ENCODE measurements at places on chromosomes 16 and 17. TPM values are rescaled to one million over a fixed set of nuclear protein-coding genes. Genes with fewer than 3 reads are reported as not detected.

DNA sequence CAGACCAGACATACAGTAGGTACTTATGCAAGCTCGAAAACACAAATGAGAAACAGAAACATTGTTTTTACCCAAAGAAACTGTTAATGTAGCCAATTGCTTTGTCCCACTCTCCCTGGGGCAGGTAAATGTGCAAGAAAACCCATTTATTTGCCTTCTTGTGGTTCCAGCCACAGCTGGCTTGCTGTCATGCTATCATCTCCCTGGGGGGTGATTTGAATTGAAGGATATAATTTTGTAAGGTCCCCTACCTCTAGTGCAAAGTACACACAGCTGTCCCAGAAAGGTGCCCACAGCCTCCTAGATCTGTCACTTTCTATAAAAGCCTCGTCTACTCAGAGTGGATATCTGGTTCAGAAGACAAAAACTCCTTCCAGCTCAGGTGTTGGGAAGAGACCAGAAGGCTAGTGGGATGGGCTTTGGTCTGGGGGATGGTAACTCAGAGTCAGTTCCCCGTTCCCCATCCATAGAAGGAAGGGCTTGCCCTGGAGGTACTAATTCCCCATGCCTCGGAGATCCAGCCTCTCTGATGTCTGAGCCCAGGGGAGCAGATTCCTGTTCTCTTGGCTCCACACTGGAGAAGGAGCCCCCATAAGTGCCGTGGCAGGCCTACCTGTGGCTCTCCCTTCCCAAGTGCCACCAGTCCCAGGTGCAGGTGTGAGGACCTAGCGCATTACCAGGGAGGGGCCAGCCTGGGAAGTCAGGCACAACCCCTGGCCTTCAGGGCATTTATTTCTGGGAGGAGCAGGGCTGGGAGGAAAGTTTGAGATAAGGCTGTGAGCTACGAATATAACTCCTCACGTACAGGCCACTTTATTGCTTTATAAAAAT lies 2.4 kb upstream of the PRR15L start:
- H3K4me1 ChIP-seq: no peaks in the 10 kb centered on the region
- no peaks in the 10 kb centered on the region for H3K27me3 ChIP-seq
- H3K36me3 ChIP-seq: no peaks in the 10 kb centered on the region

GRCh38 chr17:43907425-43907981 lies at the start of gene MPP2:
TSS of gene MPP2 (minus strand) at chr17:43907536. CDS start at chr17:43904460, 3,076 bp downstream.
- peak within 1 kb of the TSS; percentile 28 for H3K4me3 ChIP-seq
- DNase-seq: peak; percentile 65
- H3K27ac ChIP-seq: no peak within 1 kb of the TSS
- H3K27me3 ChIP-seq: peaks cover 67% of the 10 kb centered on the region

CDH13 gene
- 60.7 TPM for total RNA-seq

DNA sequence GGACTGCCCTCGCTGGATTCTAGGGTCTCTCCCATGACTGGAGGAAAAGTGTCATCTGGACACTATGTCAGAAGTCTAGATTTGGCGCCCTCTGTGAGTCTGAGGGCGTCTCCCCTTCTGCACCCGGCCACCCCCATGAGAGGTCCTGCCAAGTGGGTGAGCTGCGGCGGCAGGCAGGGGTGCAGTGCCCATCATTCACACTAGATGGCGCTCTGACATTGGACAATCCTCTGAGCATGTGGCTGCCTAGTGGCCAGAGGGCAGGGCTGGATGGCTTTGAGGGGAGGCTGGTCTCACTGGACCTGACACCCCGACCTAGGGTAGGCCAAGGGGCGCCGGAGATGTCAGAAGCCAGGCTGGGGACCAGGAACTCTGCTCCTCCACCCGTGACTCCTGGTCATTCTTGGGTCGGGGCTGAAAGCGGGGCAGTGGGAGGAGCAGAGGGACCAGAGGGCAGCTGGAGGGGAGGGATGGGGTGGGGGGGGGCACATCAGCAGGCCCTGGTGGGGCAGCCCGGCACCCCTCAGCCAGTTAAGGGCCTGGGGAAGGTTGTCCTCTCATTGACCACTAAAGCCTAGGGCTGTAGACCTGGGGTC lies 28.0 kb downstream of the MRM1 start:
- no peak overlapping the region for H3K4me3 ChIP-seq
- no peaks in the 10 kb centered on the region for H3K4me1 ChIP-seq
- DNase-seq: peak; percentile 71
- no peaks in the 10 kb centered on the region for H3K36me3 ChIP-seq
- H3K27ac ChIP-seq: no peak overlapping the region
- 0 out of 2 replicates have a peak, but pooled peaks cover 3% of the 10 kb centered on the region for H3K27me3 ChIP-seq

- DNase-seq: no peak
- H3K36me3 ChIP-seq: peaks cover 96% of the 10 kb centered on the region
- no peaks in the 10 kb centered on the region for H3K27me3 ChIP-seq
- no peak overlapping the region for H3K27ac ChIP-seq
- H3K4me1 ChIP-seq: no peaks in the 10 kb centered on the region
- no peak overlapping the region for H3K4me3 ChIP-seq
Measured at GRCh38 chr17:35713069-35713728, 18.2 kb upstream of the RASL10B start.

DNA sequence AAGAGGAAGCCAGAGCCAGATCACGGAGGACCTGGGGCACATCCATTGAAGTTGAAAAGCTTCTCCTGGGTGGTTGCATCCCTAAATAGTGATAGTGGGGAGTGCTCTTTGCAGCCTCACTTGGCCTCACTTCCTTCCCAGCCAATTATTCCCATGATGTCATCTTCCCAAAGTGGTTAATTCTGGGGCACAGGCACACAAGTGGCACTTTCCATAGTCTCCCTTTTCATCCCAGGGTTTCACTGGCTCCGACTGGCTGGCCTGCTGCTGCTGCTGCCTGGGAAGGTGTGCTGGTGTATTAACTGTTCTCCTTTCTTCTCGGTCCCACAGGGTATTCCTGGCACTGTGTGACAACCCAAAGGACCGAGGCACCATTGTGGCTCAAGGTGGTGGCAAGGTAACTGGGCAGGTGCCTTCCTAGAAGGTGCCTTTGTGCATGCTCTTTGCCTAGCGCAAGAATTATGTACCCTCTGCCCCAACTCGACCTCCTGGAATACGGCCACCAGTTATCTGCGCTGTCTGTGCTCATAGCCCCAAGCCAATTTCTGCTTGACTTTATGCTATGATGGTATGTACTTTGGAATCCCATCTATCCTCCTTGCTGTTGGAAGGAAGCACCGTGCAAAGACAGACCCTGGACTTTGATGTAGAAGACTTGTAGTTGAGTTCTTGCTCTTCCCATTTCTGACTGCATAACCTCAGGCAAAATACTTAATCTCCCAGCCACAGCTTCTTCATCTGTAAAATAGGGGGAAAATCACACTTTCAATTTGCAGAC lies 18.4 kb downstream of the SLC35G3 start:
- H3K27me3 ChIP-seq: no peaks in the 10 kb centered on the region
- no peak overlapping the region for H3K4me3 ChIP-seq
- peaks cover 5% of the 10 kb centered on the region for H3K4me1 ChIP-seq

- no peak overlapping the region for H3K4me3 ChIP-seq
- no peaks in the 10 kb centered on the region for H3K4me1 ChIP-seq
- peaks cover 4% of the 10 kb centered on the region for H3K27me3 ChIP-seq
- H3K27ac ChIP-seq: no peak overlapping the region
- H3K36me3 ChIP-seq: no peaks in the 10 kb centered on the region
Measured at GRCh38 chr16:85935391-85935973, 36.5 kb downstream of the IRF8 start.

DNA sequence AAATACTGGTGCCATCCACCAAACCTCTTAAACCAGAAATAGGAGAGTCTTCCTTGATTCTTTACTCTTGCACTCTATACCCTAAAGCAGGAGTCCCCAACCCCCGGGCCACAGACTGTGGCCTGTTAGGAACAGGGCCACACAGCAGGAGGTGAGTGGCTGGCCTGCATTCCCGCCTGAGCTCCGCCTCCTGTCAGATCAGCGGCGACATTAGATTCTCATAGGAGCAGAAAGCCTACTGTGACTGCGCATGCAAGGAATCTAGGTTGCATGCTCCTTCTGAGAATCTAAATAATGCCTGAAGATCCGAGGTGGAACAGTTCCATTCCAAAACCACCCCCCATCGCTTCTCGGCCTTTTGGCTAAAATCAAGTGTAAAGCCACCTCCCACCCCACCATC lies 30.3 kb upstream of the SRCIN1 start:
- H3K36me3 ChIP-seq: no peaks in the 10 kb centered on the region
- no peak for DNase-seq
- H3K27me3 ChIP-seq: peaks cover 7% of the 10 kb centered on the region
- no peak overlapping the region for H3K4me3 ChIP-seq
- no peaks in the 10 kb centered on the region for H3K4me1 ChIP-seq
- H3K27ac ChIP-seq: no peak overlapping the region

- H3K4me3 ChIP-seq: no peak overlapping the region
- DNase-seq: no peak
- no peak overlapping the region for H3K27ac ChIP-seq
- no peaks in the 10 kb centered on the region for H3K4me1 ChIP-seq
Measured at GRCh38 chr16:81060576-81061306, 16.3 kb downstream of the C16orf46 start.

C1QTNF8 gene
- not detected for total RNA-seq

ASB16 gene
- total RNA-seq: not detected

TBC1D3 gene
- total RNA-seq: not detected

DNA sequence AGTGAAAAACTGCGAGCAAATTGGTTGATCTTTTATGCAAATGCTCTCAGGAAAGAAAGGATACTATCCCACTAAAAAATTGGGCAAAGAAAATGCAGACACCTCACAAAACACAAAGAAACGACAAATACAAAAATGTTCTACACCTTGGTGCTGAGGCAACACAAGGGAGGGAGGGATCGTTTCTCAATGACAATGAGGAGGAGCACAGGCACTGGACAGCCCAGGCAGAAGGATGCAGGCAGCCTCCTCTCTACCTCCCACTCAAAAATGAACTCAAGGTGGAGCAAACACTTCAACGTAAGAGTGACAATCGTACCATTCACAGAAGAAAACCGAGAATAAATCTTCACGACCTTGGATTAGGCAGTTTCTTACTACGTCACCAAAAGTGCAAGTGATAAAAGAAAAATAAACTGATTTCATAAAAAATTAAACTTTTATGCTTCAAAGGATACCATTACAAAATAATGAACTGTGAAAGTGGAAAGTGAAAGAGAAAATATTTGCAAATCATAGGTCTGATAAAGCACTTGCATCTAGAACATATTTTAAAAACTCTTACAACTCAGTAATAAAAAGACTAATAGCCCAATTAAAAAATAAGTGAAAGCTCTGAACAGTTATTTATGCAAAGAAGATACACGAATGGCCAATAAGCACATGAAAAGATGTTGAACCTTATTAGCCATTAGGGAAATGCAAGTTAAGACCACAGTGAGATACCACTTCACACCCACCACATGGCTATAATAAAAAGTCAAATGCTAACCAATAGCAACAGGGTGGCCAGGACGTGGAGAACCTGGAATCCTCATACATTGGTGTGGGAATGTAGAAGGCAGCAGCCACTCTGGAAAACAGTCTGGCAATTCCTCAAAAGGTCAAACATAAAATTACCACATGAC lies 80.8 kb upstream of the TRAP1 start:
- H3K36me3 ChIP-seq: peaks cover 13% of the 10 kb centered on the region
- H3K4me3 ChIP-seq: no peak overlapping the region
- DNase-seq: no peak
- H3K27ac ChIP-seq: no peak overlapping the region
- H3K4me1 ChIP-seq: peaks cover 4% of the 10 kb centered on the region

DNA sequence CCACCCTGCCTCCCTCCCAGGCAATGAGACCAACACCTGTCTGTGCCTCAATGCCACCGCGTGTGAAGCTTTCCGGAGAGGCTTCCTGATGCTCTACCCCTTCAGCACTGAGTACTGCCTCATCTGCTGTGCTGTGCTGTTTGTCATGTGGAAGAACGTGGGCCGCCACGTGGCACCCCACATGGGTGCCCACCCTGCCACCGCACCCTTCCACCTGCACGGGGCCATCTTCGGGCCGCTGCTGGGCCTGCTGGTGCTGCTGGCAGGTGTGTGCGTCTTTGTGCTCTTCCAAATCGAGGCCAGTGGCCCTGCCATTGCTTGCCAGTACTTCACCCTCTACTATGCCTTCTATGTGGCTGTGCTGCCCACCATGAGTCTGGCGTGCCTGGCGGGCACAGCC lies 10.9 kb downstream of the OTOP3 start:
- peaks cover 100% of the 10 kb centered on the region for H3K27me3 ChIP-seq
- H3K36me3 ChIP-seq: no peaks in the 10 kb centered on the region
- H3K27ac ChIP-seq: no peak overlapping the region
- no peak for DNase-seq

GRCh38 chr17:3213587-3213986 lies 6.1 kb downstream of the OR1A1 start:
- no peak overlapping the region for H3K27ac ChIP-seq
- no peaks in the 10 kb centered on the region for H3K27me3 ChIP-seq
- no peaks in the 10 kb centered on the region for H3K36me3 ChIP-seq
- H3K4me3 ChIP-seq: no peak overlapping the region
- no peak for DNase-seq

GRCh38 chr17:19513897-19514488 lies 19.7 kb upstream of the SLC47A1 start:
- H3K27me3 ChIP-seq: no peaks in the 10 kb centered on the region
- no peak overlapping the region for H3K27ac ChIP-seq
- H3K4me3 ChIP-seq: no peak overlapping the region
- no peaks in the 10 kb centered on the region for H3K4me1 ChIP-seq
- no peaks in the 10 kb centered on the region for H3K36me3 ChIP-seq
- DNase-seq: peak; percentile 55

DNA sequence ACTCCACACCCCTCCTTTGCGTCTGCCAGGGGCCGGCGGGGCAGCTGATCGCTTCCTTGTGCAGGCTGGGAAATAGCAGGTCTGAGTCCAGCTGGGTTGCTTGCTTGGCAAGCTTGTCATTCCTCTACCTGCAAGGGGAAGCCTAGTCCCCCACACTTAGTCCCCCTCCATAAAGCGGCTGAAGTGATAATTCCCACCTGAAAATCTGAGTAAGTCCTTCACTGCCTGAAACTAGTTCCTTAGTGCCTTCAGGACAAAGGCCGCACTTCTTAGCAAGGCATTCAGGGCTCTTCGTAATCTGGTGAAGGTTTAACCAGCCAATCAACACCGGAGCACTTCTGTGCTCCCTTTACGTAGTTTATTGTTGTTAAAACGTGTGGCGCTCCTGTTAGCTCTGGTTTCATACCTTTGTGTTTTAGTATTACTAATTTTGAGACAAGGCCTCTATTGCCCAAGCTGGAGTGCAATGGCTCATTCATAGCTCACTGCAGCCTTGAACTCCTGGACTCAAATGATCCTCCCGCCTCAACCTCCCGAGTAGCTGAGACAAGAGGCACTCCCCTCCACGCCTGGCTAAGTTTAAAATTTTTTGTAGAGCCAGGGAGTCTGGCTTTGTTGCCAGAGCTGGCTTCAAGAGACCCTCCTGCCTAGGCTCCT lies 817 bp downstream of the PSKH1 start:
- H3K4me1 ChIP-seq: peaks cover 18% of the 10 kb centered on the region
- no peak for DNase-seq

PLD6 gene
- total RNA-seq: 1.1 TPM

SULT1A1 gene
- total RNA-seq: not detected

- DNase-seq: no peak
- H3K36me3 ChIP-seq: peaks cover 4% of the 10 kb centered on the region
- H3K4me1 ChIP-seq: peaks cover 27% of the 10 kb centered on the region
Measured at GRCh38 chr16:85557083-85557970, 55.8 kb upstream of the GSE1 start.

- peaks cover 6% of the 10 kb centered on the region for H3K4me1 ChIP-seq
- DNase-seq: peak; percentile 65
- H3K27ac ChIP-seq: no peak overlapping the region
- H3K4me3 ChIP-seq: no peak overlapping the region
- H3K27me3 ChIP-seq: no peaks in the 10 kb centered on the region
Measured at GRCh38 chr17:49557312-49558024, 18.2 kb upstream of the NXPH3 start.

GRCh38 chr16:53417976-53418375 lies 16.3 kb upstream of the RBL2 start:
- no peak overlapping the region for H3K27ac ChIP-seq
- no peak overlapping the region for H3K4me3 ChIP-seq
- no peaks in the 10 kb centered on the region for H3K4me1 ChIP-seq
- no peaks in the 10 kb centered on the region for H3K36me3 ChIP-seq
- H3K27me3 ChIP-seq: no peaks in the 10 kb centered on the region
- DNase-seq: no peak

Measured in SJSA1 (cell line).